Activated CD8-positive, alpha-beta memory T cell treated with anti-CD3 and anti-CD28 coated beads, Interleukin-2, amount 10 ng/mL, durations not matched to agents 7 days and 5 days (primary cell): ENCODE measurements at places on chromosomes 11 and 22. TPM values are rescaled to one million over a fixed set of nuclear protein-coding genes. Genes with fewer than 3 reads are reported as not detected.

- no peak for DNase-seq
Measured at GRCh38 chr22:40006641-40007040, 11.9 kb downstream of the FAM83F start.

GRCh38 chr11:66858939-66859685 lies 2.2 kb downstream of the LRFN4 start:
- DNase-seq, result no peak

DNA sequence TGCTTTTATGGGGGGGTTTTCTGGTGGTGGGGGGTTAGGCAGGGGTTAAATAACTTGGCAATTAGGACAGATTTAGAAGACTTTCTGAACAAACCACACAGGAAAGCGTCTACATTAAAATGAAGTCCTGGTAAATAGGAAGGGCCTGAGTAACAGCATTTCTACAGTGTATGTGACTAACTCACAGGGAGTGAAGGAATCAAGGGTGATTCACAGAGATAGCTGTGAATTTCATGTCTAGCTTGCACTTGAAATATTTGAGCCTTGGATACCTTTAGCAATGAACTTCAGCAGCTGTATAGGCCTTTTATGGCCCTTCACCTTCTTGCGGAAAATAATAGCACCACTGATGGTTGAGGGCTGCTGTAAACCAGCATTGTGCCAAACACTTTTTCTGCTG lies 26.1 kb upstream of the LDHA start:
- no peak for DNase-seq

ACTN3 gene
- not detected for total RNA-seq

FAM111B gene
- 46.5 TPM for total RNA-seq
